ENCODE measurements at places on chromosomes 5 and 9.

DNA sequence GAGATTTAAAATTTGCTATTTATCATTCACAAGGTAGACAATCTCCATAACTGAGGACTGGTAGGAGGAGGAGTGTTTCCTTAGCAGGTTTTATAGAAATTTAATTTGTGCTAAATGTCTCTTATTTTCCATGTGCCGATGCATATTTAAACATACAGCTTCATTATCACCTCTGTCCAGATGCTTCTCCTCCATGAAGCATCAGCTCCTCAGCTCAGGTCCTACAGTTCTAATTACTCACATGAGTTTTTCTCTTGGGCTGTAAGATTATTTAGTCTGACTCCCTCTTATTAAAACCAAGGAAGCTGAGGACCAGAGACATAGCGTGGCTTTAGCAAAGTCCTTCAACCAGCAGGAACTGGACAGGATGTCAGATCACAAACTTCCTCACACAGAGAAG, 300.2 kb upstream of the PANK3 start:
- DNase-seq, result no peak

DNA sequence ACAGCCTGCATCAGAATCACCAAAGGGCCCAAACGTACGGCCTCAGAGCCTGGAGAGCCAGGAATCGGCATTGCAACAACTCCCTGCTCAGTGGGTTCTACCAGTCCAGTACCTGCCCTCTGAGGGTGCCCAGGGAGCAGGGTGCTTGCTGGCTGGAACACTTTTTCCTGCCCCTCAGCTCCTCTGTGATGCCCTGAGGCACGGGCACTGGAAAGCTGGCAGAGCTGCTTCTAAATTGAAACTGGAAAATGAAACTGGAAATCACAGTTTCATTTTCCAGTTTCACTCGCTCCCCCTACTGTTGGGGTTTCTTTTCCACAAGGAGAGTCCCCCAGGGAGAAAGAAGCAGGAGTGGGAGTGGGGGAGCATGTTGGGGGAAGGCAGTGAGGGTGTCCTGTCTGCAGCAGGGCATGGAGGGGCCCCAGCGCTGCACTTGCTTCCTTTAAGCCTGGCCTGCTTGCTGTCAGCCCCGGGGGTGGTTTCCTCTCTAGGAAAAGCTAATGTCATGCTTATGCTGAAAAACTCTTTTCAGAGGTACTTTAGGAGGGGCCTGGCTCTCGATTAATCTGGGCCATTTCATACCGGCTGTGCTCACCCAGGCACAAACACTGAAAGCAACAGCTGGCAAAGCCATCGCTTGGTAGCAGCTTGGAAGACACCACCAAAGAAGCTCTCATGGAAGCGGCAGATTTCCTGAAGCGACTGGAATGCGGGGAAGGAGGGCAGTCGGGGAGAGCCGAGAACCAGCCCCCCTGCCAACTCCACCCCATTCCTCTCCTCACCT, 26.2 kb downstream of the IRF1 start:
- DNase-seq, result no peak

DNA sequence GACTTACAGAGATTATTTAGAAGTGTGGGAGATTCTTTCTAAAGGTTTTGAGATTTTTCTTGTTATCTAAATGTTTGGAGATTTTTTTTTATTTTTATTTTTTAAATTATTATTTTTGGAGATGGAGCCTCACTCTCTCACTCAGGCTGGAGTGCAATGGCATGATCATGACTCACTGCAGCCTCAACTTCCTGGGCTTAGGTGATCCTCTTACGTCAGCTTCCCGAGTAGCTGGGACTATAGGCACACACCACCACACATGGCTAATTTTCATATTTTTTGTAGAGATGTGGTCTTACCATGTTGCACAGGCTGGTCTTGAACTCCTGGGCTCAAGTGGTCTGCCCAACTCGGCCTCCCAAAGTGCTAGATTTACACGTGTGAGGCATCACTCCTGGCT, 694.5 kb downstream of the TLE1 start:
- DNase-seq, result no peak

DNA sequence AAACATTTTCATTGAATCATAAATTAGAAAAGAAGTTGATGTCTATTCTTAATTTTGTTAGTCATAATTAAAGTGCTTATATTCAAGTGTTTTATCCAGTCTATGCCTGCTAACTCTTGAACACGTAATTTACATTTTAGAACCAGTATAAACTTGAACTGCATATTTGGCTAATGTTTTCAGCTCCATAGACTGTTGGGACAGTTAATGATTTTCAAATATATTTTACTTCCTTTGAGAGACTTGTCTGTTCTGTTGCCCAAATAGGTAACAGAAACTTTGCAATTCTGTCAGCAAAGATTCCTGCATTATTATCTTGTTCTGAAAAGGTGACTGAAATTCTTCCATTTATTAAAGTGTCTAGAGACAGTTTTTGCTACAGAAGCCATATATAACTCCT, 7.8 kb downstream of the ITGA2 start:
- no peak for DNase-seq

DNA sequence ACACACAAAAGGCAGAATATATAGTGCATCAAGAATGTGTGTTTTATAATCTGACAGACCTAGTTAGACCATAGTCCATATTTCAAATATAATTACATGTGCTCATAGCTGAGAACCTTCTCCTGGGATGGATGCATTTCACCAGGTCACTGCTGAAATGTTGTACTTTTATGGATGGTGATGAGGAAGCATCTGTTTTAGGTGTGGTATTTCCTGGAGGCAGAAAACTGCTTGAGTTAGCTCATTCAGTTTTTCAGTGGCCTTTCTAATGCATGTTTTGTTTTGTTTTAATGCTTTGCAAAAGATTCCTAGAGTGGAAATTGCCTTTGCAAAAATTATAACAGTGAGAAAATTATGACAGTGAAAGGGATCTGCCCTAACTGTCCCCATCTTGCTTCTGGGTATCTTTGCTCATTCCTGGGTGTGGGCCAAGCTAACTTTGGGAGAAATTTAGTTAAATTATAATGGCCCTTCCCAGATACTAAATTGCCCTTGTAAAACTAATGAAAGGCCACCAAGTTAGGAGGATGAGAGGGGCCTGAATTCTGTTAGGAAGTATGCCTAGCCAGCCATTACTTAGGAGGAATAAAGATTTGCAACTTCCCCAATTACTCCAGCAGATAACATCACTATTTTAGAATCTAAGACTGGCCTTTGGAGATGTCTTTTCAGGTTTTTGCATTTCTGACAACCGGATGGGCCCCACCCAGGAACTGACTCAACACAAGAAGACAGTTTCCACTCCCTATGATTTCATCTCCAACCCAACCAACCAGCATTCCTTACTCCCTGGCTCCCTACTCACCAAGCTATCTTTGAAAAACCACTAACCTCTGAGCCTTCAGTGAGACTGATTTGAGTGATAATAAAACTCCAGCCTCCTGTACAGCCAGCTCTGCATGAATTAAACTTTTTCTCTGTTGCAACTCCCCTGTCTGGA, 7.0 kb upstream of the IL12B start:
- DNase-seq, result peak; percentile 9

GRCh38 chr9:130905902-130906734, 9.5 kb upstream of the QRFP start:
- DNase-seq, result no peak

DNA sequence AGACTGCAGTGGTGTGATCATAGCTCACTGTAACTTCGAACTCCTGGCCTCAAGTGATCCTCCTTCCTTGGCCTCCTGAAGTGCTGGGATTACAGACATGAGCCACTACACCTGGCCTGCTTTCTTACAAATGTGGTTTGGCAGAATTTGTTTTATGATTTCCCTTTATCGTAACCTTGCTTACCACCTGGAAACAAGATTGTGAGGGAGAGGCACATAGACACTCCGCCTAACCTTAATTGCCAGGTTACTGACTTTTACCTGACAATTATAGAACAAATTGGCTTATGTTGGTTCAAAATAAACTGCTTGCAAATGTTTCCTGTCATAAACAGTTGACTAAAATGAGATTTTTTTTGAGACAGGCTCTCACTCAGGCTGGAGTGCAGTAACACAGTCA, 26.8 kb upstream of the HMGCR start:
- no peak for DNase-seq

DNA sequence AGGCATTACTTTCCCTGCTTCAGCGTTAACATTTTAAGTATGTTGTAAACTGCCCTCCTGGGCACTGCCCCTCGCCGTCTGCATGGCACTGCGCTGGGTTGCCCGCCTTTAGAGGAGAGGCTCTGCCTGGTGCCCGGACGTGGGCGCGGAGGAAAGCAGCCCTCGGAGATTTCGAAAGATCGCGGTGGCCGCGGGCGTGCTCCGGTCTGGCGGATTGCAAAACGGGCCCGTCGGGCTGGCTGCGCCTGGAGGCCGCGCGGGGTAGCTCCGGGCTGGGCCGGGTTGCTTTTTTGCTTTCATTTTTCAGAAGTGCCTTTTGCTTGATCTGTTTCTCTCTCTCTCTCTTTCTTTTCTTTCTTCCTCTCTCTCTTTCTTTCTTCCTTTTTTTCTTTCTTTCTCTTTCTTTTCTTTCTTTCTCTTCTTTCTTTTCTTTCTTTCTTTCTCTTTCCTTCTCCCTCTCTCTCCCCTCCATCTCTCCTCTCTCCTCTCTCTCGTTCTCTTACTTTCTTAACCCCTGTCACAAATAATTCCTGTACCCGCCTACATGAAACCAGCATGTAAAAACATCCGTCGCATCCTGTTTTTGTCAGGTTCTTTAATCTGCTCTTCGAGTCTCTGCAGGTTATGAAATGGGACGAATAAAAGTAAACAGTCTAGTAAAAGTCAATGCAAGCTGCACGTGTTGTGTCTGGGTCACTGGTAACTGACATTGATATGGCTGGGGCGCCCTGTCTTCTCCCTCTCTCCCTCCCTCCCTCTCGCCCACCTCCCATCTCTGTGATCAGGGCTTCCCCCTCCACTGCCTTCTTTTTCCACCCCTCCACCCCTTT, 1.7 kb downstream of the FST start:
- peak; percentile 42 for DNase-seq

GRCh38 chr9:13614060-13614459, 334.6 kb upstream of the MPDZ start:
- no peak for DNase-seq

DNA sequence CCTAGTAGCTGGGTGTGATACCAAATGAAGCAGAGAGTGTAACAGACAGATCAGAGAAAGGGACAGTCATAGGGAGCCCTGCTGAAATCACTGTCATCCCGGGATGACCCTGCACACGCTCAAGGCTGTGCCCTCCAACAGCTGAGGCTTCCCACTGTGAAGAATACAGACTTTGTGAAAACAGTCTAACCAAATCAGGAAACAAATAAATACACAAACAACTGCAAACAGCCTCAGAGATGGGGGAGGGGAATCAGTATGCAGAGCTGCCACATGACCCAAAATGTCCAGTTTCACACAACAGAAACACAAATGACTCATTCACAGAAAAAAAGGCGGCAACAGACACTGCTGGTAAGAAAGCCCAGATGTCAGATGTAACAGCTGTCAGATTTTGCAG, 101.9 kb downstream of the ADAMTS2 start:
- DNase-seq, result no peak

DNA sequence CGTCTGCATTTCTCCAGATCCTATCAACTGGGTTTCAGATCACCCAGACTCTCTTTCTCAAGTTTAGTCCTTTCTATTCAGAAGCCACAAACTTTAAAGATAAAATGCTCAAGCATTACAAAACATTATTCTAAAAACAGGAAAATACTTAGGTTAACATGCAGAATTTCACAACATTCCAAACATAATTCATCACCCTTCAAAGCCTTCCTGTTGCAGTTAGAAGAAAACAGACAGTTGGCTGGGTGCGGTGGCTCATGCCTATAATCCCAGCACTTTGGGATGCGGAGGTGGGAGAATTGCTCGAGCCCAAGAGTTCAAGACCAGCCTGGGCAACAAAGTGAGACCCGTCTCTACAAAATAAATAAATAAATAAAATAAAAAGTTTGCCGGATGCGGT, 7.7 kb upstream of the OCLN start:
- no peak for DNase-seq

GRCh38 chr5:147051193-147051592, 172.6 kb upstream of the PPP2R2B start:
- no peak for DNase-seq

- no peak for DNase-seq
These were observed 145.7 kb downstream of the TLE1 start for GRCh38 chr9:81543695-81544094.

GRCh38 chr5:95959888-95960666, 1.6 kb downstream of the ELL2 start:
- DNase-seq, result no peak

DNA sequence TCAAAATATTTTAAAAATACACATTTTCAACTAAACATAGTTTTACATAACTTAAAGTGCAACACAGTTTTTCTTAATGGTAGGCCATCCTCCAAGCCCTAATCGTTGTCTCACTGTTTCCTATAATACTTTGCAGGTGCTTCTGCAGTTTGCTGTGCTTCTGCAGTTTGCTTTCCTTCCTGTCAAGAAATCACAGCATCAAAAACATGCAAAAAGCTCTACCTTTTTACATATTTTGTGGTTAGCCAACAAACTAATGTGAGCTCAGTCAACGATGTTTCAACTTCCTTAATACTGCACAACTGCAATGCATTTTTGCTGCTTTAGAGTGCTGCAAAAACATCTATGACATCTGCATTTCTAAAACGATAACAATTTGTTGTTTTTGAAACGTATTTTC, 25.2 kb downstream of the EMB start:
- DNase-seq, result no peak

- DNase-seq, result no peak
These were observed 38.7 kb upstream of the SEMA4D start for GRCh38 chr9:89536600-89536999.
